ENCODE measurements at places on chromosomes 12 and 14.
A peak's percentile ranks its signal among the peaks of the same experiment; 100 is the strongest.

- DNase-seq = no peak
Observed at GRCh38 chr12:119713551-119714031, 45.7 kb downstream of the PRKAB1 start.

DNA sequence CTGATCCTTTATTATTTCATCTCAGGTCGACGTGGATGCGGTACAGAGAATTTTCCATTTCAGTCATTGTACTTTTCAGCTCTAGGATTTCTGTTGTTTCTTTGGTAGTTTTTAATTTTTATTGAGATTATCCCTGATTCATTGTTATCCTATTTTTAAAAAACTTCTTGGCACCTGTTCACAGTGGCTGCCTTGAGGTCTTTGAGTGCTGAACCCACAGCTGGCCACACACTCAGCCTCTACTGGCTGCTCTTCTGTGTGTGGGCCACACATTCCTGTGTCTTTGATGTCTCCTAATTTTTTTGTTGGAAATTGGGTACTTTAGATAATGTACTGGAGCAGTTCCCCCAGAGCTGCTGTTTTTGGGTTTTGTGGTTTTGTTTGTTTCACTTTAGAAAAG, 37.7 kb upstream of the ASPG start:
- no peak for DNase-seq

DNA sequence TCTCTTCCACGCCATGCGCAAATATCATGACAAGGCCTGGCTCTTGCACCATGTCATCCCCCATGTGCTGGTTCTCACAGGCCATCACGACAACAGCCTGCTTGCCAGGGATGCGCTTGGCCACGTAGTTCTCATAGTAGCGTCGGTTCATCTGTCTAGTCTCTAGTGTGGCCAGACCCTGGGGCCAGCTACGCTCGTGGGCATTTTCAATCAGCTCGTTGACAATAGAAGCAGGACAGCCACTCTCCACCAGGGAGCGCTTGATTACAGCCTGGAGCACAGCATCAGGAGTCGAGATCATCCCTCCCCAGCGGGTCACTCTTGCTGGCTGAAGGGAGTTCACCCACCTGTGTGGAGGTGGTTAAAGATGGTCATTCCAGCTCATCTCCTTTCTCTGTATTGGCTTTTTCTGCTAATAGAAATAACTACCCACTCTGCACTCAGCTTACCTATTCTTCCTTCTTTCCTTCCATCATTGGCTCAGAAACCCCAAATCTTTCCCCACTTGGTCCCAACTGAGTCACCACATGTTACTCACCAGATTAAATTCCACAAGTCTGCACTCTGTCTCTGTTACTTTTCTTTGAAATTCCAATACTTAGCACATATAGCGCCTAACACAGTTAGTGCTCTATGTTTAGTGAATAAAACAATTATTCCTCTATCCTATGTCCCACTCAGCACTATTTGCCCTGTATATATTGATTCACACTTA, 15.1 kb downstream of the RNF41 start:
- DNase-seq = no peak

- no peak for DNase-seq
Observed at GRCh38 chr14:58243790-58244555, 670 bp upstream of the PSMA3 start.

- no peak for DNase-seq
Observed at GRCh38 chr14:53964249-53964648, 7.6 kb upstream of the BMP4 start.

DNA sequence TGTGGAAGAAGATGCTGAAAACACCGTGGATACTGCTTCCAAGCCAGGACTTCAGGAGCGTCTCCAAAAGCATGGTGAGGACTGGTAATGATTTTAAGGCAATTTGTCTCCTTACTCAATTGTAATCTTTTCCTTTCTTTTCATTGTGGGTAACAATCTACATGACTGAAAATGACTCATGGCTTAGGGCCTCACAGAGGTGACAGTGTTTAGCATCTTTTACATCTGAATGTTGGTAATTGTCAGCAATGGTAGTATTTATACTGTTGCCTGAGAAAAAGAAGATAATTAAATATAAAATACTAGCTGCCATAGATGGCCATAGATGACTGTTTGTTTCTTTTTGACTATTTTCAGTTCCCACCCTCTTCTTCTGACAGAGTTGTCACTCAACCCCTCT, 31.6 kb downstream of the TULP3 start:
- DNase-seq = no peak

- DNase-seq = no peak
Observed at GRCh38 chr12:6472491-6472890, 2.0 kb upstream of the VAMP1 start.

- DNase-seq = peak; percentile 90
Observed at GRCh38 chr12:124745891-124746570, 117.6 kb downstream of the SCARB1 start.

DNA sequence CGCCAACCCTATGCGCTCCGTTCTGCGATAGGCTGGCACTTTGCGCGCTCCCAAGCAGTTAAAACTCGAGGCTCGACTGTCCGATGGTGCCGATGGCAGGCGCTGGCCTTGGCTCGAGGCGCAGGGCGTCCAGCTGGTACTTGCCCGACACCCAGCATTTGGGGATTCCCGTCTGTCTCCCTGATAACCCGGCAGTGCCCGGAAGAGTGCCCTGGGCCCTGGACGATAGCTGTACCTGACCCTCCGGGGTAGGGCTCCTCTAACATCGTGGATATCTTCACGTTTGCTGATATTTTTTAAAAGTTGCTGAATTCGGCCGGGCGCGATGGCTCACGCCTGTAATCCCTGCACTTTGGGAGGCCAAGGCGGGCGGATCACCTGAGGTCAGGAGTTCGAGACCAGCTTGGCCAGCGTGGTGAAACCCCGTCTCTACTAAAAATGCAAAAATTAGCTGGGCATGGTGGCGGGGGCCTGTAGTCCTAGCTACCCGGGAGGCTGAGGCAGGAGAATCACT, 908 bp upstream of the WIF1 start:
- no peak for DNase-seq

GRCh38 chr14:25400607-25401206, 350.8 kb upstream of the STXBP6 start:
- DNase-seq = peak; percentile 5

DNA sequence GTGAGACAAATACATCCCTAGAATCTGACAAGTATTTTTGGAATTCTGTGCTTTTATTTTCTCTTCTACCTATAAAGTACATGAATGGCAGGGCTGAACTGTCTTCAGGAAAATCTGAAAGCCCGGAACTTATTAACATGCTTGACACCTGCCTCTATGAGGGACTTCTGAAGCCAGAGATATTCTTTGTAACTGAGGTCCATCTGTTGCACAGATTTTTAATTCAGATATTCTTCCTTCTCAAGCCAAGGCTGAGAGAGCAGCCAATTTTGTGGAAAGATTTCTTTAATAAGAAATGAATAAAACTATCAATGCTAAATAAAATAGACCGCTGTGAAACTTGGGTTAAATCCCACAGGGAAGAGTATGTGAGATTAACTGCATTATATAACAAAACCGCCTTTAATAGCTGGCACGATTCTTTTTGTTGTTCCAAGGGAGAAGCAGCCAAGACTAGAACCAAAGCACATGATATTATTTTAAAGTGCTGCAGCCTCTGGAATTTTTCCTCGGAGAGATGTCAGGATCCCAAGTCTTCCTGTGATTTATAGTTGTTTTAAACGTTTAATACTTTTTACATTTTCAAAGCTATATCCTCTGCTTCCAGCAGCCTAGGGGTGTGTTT, 148.9 kb downstream of the CRADD start:
- peak; percentile 89 for DNase-seq

- DNase-seq = no peak
Observed at GRCh38 chr14:73754911-73755360, 40.8 kb upstream of the PNMA1 start.

GRCh38 chr12:693934-694533, 30.8 kb upstream of the NINJ2 start:
- DNase-seq = no peak
